Activated T-cell treated with anti-CD3 and anti-CD28 coated beads, Interleukin-2, amount 50 U/mL, for 48 hours (primary cell): ENCODE measurements at places on chromosomes 16 and 17.

- no peak for DNase-seq
Measured at GRCh38 chr16:70578035-70578434, 54.4 kb downstream of the SF3B3 start.

DNA sequence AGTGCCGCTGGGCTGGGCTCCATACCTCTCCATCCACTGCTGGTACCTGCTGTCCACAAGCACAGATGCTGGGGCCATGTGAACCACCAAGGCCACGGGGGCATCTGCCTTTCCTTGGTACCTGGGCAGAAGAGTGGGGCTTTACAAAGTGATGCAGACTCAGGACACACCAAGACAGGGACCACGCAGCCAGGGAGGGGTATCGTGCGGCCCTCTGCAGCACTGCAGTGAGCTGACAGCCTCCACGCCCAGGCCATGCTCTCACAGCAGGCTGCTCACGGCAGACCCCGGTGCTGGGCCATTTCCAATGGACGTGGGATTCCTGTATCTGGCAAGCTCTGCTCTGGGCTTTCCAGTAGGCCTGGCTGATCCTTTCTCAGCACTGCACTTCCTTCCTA is 14.4 kb downstream of the ELAC2 start:
- DNase-seq: no peak

DNA sequence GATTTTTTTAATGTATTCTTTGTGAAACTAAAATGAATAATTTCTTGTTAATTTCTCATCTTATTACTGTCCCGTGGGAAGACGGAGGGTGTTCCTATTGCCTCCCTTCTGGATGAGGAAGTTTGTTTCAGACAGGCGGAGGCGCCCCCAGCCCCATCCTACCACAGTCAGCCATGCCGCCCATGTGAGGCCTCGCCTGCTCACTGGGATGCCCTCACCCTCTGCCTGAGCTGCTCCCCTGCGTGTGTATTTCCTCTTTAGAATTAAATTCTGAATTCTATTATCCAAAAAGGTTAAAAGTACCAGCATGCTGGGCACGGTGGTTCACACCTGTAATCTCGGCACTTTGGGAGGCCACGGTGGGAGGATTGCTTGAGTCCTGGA is 14.0 kb downstream of the KCTD2 start:
- DNase-seq: no peak

GRCh38 chr16:81785138-81785924 is 6.2 kb downstream of the PLCG2 start:
- DNase-seq: no peak

- DNase-seq: no peak
Measured at GRCh38 chr16:50603206-50604064, 55.2 kb downstream of the NKD1 start.

DNA sequence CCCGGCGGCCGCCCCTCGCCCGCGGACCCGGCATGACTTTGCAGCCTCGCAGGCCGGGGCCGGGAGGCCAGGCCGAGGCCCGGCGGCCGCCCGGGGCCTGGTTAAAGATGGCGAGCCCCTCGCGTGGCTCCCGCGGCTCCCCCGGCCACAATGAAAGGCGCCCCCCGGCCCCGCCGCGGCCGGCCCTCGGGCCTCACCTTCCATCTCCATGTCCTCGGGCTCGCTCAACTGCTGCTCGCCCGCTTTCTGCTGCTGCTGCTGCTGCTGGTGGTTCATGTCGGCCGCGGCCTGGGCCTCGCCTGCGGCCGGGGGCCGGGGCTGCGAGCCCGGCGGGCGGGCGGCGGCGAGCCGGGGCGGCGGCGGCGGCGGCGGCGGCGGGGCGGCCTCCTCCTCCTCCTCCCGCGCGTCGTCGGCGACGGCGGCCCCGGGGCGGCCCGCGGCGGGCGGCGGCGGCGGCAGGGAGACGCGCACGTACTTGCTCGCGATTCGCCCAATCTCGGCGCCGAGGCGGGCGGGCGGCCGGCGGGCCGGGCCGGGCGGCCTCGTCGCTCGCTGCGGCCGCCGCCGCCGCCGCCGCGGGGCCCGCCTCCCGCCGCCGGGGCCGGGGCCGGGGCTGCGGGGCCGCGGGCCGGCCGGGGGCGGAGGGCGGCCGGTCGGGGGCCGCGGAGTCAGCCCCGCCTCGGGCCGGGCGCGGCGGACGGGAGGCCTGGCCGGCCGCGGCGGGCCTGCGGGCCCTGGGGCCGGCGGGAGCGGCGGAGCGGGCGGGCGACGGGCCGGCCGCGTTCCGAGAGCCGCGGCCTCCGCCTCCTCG is 491 bp downstream of the USP7 start:
- DNase-seq: no peak

- no peak for DNase-seq
Measured at GRCh38 chr16:46746821-46747776, 1.0 kb downstream of the MYLK3 start.

- no peak for DNase-seq
Measured at GRCh38 chr16:59047114-59047513, 313.0 kb upstream of the GOT2 start.

DNA sequence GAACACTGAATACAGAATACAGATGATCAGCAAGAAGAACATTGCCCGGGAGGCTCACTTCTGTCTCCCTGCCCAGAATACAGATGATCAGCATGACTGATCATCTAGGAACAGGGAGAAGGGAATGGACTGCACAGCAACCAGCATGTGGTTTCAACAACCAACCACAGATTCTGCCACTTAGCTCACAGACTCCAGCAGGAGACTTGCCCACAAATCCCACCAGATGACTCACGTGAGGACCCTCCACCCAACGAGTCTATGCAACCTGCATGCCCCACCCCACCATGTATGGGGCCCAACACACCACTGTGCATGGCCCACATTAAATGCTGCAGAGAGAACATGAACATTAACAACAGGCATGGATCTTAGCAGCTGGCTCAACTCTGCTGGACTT is 36.1 kb upstream of the ALOX12 start:
- DNase-seq: no peak

DNA sequence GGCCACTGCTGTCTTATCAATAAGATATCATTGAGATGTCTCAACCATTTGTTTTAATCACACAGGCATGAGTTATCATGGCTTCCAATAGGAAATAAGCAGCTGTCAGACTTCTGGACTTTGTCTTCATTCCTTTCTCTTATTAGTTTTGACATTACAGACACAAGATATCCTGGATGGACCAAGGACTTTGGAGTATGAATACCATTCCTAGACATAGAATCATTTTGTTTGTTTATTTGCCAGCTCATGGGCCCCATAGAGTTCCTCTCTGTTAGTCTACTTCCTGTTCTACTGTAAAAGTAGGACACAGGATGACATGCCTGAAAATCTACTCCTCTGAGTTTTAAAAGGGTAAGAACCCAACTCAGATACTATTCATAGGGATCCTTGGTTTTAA is 77.7 kb upstream of the KCNJ16 start:
- no peak for DNase-seq

DNA sequence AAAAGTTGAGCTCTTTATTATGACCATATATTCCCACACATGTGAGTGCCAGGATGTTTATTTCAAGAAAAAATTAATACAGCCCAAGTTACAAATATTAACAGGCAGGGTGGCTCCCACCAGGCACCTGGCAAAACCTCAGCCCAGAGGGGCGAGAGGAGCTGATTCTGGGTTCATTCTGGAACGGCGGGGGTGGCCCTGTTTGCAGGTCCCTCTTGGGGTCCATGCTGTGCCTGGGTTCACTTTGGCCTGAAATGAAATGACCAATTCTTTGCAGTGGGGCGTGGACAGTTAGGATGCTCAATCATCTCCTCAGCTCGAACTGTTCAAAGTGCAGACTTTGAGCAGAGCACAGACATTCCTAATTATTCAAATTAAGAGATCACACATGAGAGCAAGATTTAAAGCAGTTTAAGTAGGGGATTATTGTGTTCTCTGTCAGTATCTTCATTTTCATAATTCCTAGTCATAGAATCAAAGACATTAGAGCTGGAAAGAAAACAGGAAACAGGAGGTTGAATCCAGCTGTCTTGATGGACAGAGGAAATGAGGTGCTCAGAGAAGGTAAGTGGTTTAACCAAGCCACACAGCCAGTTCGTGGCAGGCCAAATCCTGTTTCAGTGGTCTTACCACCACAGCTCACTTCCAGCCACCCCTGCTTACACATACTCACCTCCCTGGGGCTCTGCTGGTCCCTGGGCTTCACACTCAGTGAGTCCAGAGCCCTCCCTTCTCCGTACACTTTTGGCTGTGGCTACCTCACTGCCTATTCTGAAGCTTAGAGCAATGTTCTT is 363.9 kb upstream of the TNRC6C start:
- DNase-seq: peak; percentile 35

GRCh38 chr16:70662991-70663523 is 16.7 kb downstream of the IL34 start:
- no peak for DNase-seq

DNA sequence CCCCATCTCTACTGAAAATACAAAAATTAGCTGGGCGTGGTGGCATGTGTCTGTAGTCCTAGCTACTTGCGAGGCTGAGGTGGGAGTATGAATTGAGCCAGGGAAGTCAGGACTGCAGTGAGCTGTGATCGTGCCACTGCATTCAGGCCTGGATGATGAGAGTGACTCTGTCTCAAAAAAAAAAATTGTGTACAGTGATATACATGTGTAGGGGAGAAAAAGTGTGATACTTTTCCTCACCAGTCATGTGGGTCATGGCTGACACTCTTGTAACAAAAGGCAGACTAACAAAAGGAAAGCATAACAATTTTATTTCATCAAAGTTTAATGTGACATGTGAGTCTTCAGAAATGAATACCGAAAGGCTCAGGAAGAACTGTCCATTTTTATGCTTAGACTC is 2.0 kb upstream of the ABCC12 start:
- peak; percentile 34 for DNase-seq

- DNase-seq: peak; percentile 84
Measured at GRCh38 chr16:28984619-28985135, at the start of gene LAT. Gene LAT, plus strand, starts transcription at chr16:28985052. Its CDS starts 366 bp downstream, at chr16:28985418.

DNA sequence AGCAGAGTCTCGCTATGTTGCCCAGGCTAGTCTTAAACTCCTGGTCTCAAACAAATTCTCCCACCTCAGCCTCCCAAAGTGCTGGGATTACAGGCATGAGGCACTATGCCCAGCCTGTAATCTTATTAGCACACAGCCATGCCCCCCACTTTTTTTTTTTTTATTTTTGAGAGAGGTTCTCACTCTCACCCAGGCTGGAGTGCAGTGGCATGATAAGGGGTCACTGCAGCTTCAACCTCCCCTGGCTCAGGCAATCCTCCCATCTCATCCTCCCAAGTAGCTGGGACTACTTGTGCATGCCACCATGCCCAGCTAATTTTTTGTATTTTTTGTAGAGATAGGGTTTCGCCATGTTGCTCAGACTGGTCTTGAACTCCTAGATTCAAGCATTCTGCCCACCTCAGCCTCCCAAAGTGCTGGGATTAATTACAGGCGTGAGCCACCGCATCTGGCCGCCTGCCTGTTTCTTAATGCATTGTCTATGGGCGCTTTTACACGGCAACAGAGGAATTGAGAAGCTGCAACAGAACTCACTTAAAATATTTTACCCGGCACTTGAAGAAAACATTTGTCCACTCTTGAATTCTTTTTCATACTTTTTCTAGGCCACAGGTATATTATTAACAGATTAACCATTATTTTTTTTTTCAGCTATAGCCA is 8.8 kb upstream of the CEP20 start:
- no peak for DNase-seq

- DNase-seq: peak; percentile 73
Measured at GRCh38 chr16:23847948-23848347, 12.2 kb downstream of the PRKCB start.

DNA sequence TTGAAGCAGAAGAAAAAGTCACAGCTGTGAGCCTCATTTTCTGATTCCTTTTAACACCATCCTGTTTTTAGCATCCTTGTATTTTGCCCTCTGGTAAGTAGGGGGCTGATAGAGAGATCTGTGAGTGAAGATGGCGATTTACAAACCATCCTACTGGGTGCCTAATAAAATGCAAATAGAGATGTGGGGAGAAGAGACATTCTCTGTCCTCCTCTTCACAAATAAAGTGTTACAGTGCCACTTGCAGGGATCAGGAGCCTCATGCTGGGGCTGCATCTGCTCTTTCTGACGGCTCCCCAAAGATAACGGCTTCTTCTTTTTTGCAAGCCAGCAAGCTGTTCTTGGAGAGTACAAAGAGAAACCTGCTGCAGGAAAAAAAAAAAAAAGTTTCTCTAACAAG is 418.6 kb downstream of the TOX3 start:
- no peak for DNase-seq

DNA sequence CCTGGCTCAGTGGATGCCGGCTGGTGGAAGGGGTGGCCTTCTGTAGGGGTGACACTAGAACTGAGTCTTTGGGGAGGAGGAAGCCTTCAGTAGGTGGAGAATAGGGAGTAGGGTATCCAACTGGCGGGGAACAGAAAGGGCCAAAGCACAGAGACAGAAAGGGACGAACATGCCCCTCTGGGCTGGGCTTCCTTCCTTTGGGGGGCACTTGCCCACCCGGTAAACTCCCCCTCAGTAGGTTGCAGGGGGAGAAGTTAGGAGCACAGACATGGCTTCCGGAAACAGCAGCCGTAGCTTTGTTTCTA is 774 bp downstream of the ENGASE start:
- no peak for DNase-seq

DNA sequence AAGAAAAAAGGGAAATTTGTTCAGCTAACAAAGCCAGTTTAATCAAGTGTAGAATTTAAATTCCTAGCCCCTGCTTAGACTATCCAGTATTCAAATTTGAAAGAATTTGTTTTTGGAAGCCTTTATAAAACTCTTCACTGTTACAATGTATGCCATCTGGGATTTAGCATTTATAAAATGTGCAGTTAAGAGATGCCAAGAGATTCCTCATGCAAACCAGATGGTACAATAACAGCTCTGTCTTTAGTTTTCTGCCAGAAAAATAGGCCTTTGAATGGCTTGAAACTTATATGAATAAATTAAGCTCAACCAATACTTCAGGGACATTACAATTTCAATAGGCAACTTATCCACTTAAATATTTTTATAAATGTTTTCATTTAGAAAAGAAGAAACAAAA is 6.8 kb upstream of the ANKS4B start:
- DNase-seq: no peak

DNA sequence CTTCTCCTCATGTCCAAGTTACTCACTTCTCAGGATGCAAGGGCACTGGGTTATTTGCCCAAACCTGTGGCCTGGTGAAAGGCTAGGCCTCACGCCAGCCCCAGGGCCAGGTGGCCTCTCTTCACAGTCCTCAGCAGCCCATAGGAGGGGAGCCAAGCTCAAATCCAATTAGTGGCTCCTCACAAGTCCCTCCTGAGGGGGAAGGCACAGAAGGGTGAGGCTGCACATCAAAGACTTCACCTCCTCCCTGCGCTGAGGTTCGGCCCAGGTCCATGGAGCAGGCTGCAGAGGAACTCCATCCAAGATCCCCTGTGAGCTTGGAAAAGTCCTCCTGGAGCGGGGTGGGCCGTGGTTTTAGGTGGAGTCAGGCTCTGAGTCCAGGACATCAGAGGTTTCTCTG is 320.0 kb downstream of the FOXL1 start:
- no peak for DNase-seq
